Hypothalamus (tissue), 51 donors: ENCODE measurements at places on chromosomes 16 and 17.

- no peak for DNase-seq
Observed at GRCh38 chr17:50170662-50171370, 5.0 kb downstream of the SGCA start.

DNA sequence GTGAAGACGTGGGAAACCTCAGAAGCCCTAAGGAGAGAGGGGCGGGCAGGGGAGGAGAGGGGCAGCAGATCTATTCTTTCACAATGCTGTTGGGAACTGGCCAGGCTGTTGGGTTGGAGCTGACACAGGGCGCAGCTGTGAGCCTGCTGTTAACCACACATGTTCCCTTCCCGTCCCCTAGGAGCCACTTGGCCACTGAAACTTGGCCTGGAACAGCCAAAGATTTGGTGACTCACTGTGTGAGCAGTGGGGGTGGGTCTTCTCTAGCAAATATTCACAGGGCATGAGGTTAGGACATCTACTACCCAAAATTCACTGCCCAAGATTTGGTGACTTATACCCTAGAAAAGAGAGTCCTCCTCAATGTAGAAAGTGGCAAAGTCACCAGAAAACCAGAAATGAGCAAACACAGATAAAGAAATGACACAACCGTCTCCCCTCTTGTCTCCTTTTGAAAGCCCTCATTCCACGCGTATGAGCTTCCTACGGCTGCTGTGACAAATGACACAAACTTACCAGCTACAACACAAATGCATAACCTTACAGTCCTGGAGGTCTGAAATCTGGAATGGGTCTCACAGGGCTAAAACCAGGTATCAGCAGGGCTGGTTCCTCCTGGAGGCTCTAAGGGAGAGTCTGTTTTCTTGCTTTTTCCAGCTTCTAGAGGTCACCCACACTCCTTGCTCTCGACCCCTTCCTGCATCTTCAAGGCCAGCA, 6.3 kb downstream of the TBC1D16 start:
- peak; percentile 34 for DNase-seq

- no peak for DNase-seq
Observed at GRCh38 chr17:55783684-55784245, 32.9 kb downstream of the PCTP start.

GRCh38 chr17:83010206-83011200, 68.9 kb upstream of the METRNL start:
- DNase-seq, result no peak

DNA sequence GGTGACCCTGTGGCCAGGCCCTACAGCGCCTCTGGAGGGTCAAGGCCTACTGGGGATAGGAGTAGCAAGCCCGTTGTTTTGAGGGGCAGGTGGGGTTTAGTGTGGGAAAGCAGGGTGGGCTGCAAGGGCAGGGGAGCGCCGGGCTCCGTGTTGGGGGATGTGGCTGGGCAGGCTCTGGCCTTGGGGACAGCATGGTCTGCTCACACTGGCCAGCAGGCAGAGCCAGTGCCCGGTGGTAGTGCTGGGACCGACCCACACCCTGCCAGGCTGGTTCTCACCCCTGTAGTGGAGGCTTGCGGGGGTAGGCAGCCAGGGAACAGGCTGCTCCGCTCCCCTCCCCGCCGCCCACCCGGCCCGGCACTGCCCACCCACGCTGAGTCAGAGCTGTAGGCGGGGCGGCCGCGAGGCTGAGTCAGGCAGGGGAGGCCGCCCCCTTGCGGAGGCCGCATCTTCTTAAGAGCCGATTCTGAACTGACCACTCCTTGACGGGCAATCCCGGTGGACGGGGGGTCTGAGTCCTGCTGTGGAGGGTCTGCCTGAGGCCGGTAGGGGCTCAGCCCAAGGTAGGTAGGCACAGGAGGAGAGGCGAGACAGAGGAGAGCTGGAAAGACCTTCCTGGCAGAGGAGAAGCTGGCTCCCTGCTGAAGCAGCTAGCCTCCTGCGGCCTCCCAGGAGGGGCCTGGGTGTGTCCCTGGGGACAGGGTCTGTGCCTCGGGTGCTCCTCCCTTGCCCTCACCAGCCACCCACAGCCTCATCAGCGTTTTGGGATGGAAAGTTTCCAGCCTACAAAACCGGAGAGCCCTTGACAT, 62.4 kb downstream of the BAIAP2 start:
- peak; percentile 18 for DNase-seq

DNA sequence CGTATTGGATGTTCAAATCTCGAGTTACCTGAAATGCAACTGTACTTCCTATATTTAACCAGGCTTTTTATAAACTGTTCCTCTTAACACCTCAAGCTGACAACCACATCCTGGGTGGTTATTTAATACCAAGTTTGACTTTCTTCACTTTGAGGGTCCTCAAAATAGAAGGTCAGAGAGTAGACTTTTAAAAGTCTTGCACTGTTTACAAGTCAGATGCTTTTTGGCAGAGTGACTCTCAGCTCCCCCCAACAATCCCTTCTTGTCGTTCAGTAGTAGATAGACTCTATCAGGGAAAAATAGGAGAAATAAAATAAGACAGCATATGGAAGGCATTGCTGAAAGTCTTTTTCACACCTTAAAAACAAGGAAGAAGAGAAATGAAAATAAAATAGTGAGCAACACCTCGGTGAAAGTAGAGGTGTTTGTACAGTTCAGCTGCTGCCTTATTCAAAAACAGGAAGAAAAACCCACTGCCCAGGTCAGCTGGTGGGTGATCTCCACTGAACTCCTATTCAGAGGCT, 650.4 kb downstream of the WWOX start:
- no peak for DNase-seq

GRCh38 chr16:68700831-68701230, 36.3 kb upstream of the CDH1 start:
- no peak for DNase-seq

- DNase-seq, result no peak
Observed at GRCh38 chr16:19745286-19746010, 27.4 kb downstream of the IQCK start.

- no peak for DNase-seq
Observed at GRCh38 chr17:76442341-76443338, 10.3 kb downstream of the UBE2O start.

- DNase-seq, result no peak
Observed at GRCh38 chr17:41513168-41513547, 5.5 kb downstream of the KRT15 start.

GRCh38 chr16:194516-194915, 14.3 kb downstream of the HBQ1 start:
- DNase-seq, result no peak

- DNase-seq, result no peak
Observed at GRCh38 chr17:36641331-36641876, 40.0 kb downstream of the MRM1 start.

DNA sequence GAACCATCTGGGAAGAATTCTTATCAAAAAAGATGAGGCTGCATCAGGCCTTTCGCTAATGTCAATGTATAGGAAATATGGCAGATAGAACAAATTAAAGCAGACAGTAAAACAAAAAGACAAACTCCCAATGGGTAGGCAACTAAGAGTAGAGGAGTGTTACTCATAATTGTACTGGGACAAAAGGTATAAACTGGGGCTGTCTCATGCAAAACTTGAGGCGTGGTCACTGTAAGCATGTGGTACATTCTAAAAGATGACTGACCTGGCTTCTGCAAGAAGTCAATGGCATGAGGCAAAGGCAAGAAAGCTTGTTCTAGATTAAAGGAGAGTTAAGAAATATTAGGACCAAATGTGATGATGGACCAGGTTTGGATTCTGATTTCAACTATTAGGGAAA, 26.7 kb downstream of the SMIM36 start:
- DNase-seq, result no peak

DNA sequence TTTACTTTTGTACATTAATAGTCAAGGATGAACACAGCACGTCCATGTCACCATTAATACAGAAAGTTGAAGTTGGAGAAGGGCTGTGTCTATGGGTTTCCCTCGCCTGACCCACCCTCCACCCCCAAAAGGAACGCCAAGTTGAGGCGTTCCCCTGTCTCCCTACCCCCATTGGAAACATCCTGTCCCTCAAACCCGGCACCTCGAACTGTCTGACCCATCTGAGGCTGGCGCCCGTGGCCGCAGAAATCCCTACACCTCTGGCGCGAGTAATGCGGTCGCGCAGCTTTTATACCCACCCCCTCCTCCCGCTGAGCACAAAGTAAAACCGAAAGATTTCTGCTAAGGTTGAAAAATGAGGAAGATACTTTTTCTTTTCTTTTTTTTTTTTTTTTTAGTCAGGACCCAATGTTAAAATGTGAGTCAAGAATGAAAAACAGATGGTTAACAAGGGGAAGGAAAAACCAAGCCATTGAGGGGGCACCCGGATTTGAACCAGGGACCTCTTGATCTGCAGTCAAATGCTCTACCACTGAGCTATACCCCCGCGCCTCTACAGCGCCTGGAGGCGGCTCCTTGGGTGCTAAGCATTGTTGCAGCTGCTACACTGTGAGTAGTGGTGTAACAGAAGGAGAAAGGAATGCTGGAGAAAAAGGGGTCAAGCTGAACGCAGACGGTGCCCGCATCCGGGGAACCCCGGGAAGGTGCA, 887 bp upstream of the LASP1 start:
- peak; percentile 73 for DNase-seq

GRCh38 chr17:74515941-74516340, 15.3 kb downstream of the CD300LB start:
- no peak for DNase-seq

GRCh38 chr16:52548261-52549010, 1.5 kb upstream of the TOX3 start:
- no peak for DNase-seq

DNA sequence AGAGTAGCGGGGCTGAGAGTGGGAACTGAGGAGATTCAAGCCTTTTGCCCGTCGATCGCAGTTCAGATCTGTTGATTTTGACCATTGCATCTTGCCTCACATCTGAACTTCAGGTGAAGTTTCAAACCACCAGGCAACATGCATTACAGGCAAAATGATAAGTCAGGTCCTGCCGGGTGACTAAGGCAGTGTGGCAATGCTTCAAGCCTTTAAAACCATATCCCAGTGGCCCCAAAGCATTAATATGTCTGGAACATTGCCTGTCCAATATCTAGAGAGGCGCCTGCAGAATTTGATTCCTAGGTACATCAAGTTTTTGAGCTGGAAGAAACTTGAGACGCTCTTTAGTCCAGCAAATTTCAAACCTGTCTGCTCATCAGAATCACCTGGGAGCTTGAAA, 502.8 kb downstream of the MAF start:
- DNase-seq, result no peak

DNA sequence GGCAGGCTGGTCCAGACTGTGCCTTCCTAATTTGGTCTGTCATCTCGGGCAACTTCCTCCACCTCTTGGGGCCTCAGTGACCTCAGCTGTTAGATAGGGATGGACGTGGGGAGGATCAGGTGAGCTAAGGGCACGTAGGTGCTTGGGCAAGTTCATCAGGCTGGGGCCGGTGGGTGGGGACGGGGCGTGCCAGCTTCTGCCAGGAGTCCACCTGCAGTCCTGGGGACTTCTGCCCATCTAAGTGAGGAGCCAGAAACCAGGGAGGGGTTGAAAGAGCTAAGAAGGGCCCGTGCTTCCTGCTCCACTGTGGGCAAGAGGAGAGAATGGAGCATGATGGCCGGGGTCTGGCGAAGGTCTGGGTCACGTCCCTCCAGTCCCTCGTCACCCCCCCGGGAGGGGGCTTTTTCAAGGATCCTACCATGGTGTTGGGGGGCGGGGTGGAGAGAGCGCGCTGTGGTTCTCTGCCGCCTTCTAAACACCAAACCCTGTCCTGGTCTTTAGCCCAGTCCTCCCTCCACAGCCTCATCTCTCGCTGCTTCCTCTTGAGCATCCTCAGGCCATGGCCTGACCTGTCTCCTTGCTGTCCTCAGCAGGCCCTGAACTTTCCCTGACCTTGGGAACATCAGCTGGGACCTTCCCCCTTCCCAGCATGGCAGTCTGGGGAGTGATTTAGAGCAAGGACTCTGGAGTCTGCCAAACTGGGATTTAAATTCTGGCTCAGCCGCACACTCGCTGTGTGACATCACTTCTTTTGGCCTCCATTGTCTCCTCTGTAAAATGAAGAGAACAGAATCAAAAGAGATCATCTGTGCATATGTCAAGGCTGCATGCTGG, 21.6 kb downstream of the SPNS2 start:
- DNase-seq, result no peak

DNA sequence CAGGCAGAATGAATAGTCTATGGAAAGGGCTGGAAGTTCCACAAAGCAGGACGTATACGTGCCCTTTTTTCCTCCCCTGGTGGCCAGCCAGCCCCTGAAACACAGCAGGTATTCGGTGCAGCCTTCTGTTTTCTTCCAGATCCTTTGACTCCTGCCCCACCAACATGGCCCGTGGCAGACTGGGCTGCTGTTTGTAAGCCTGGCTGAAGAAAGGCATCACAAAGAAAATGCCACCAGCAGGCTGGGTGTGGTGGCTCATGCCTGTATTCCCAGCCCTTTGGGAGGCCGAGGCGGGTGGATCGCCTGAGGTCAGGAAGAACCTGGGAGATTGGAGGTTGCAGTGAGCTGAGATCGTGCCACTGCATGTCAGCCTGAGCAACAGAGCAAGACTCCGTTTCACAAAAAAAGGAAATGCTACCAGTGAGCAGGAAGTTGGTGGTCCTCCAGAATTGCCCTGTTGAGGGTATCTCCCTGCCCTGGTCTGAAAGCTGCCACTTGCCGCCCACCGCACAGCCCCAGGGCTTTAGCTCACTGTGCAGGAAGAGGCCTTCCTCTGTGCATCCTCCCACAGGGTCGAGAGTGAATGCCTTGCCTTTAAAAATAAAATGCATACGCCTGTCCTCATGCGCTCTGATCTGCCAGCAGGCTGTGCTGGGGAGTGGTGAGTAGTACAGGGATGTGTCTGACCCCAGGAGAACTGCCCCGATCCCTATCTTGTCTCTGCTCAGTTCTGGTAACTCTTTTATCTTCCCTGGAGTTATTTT, 587.7 kb downstream of the MAF start:
- DNase-seq, result no peak

GRCh38 chr16:14559809-14560241, 70.2 kb downstream of the PARN start:
- DNase-seq, result no peak

GRCh38 chr17:44277976-44278375, 10.0 kb upstream of the SLC4A1 start:
- no peak for DNase-seq

DNA sequence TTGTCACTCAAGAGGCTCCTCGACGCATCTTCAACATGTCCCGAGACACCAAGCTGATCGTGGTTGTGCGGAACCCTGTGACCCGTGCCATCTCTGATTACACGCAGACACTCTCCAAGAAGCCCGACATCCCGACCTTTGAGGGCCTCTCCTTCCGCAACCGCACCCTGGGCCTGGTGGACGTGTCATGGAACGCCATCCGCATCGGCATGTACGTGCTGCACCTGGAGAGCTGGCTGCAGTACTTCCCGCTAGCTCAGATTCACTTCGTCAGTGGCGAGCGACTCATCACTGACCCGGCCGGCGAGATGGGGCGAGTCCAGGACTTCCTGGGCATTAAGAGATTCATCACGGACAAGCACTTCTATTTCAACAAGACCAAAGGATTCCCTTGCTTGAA, 101.0 kb downstream of the HS3ST2 start:
- no peak for DNase-seq

GRCh38 chr17:81367171-81367570, 28.1 kb upstream of the BAHCC1 start:
- no peak for DNase-seq

- DNase-seq, result no peak
Observed at GRCh38 chr16:88295671-88296436, 86.9 kb upstream of the ZNF469 start.
